Gastrocnemius medialis (tissue), 4 donors: ENCODE measurements at places on chromosomes 12 and 14.

- H3K27ac ChIP-seq: no peak overlapping the region
- peaks cover 8% of the 10 kb centered on the region for H3K27me3 ChIP-seq
- DNase-seq: no peak
- no peak overlapping the region for H3K4me3 ChIP-seq
Observed at GRCh38 chr12:4114986-4115385, 158.6 kb upstream of the CCND2 start.

DNA sequence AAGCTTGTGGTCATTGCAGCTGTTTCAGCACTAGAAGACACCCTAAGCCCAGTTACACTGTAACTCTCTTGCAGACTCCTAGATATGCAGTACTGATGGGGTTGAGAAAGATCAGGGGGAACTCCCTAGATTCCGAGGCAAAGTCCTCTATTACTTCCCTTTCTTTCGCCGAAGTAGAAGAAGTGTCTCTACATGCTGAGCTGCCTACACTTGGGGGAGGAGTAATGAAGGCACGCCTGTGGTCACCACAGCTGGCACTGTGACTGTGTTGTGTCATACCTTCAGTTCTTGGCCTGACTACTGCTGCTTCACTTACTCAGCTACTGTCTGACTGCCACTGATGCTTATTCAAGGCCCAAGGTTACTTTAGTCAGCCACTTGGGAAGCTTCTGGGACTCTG lies 35.1 kb upstream of the RPL10L start:
- no peak overlapping the region for H3K27ac ChIP-seq
- no peaks in the 10 kb centered on the region for H3K27me3 ChIP-seq
- H3K36me3 ChIP-seq: no peaks in the 10 kb centered on the region
- H3K4me3 ChIP-seq: no peak overlapping the region
- DNase-seq: no peak
- H3K4me1 ChIP-seq: no peaks in the 10 kb centered on the region

DNA sequence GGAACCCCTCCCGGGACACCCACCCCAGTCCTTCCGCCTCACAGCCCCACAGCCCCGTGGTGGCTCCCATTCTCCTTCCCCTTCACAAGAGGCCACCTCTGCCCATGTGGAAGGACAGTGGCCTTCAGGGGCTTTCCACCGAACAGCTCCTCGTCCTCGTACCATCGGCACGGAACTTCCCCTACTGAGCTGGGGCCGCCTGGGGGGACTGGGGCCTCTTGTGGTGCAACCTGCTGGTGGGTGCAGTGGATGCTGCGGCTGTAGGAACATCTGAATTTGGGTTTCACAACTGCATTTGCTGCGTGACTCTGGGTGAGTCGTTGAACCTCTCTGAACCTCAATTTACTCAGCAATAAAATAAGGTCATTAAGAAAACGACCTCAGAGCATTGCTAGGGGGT lies 50.9 kb downstream of the RFLNA start:
- DNase-seq: no peak
- no peaks in the 10 kb centered on the region for H3K36me3 ChIP-seq
- H3K4me3 ChIP-seq: no peak overlapping the region
- peak overlapping the region; percentile 72 for H3K27ac ChIP-seq
- H3K27me3 ChIP-seq: no peaks in the 10 kb centered on the region

DNA sequence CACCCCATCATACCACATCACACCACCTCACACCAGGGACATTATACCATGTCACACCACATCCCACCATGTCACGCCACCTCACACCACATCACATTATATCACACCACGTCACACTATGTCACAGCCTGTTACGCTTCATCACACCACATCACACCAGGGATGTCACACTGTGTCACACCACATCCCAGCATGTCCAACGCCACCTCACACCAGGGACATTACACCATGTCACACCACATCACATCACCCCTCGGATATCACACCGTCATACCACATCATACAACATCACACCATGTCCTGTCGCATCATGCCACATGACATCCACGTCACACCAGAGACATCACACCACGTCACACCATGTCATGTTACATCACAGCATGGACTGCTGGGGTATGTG lies 235.5 kb downstream of the TMEM121 start:
- DNase-seq: no peak
- H3K27ac ChIP-seq: no peak overlapping the region
- no peak overlapping the region for H3K4me3 ChIP-seq
- no peaks in the 10 kb centered on the region for H3K36me3 ChIP-seq
- H3K27me3 ChIP-seq: no peaks in the 10 kb centered on the region
- no peaks in the 10 kb centered on the region for H3K4me1 ChIP-seq

DNA sequence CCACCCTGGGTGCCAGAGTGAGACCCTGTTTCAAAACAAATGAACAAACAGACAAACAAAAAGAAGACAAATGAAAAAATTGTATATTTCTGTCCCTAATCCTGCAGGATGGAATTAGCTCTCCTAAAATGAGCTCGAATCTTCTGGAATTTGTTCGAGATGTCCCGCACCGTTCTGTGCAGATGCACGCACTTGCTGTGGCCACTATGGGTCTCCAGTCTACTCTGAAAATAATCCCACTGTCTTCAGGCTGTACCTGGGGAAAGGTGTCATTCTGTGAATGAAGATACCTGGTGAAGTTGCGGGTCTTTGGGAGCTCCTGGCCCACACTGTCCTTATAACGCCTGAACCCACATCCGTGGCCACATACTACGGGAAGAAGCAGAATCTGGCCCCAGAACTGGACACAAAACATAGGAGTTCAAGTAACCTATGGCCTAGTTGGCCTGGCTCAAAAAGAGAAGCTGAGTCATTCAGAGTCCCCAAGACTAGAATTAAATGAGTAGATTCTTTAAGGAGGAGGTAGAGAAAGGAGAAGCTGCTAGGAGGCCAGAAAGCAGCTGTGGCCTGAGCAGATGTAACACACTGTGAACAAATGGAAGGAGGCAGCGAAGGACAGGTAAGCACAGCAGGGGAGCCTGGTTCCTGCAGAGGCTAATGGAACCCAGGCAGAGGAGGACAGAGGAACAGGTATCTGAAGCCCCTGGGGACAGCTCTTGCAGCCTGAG lies 108.6 kb downstream of the FOXN3 start:
- peak overlapping the region; percentile 18 for H3K27ac ChIP-seq
- H3K36me3 ChIP-seq: no peaks in the 10 kb centered on the region
- no peak overlapping the region for H3K4me3 ChIP-seq
- peaks cover 64% of the 10 kb centered on the region for H3K4me1 ChIP-seq
- no peaks in the 10 kb centered on the region for H3K27me3 ChIP-seq

DNA sequence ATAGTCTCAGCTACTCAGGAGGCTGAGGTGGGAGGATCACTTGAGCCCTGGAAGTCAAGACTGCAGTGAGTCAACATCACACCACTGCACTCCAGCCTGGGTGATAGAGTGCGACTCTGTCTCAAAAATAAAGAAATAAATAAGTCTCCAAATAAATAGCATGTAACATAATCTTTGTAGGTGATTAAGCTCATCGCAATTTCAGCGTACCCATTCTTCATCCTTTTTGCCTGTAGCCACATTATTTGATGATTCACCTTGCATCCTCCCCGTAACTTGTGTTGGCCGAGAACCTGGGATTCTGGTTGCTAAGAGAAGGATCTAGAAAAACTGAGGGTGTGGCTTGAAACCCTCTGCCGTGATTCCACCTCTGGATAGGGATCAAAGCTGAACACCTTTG lies 115.1 kb downstream of the GALC start:
- no peaks in the 10 kb centered on the region for H3K36me3 ChIP-seq
- H3K4me1 ChIP-seq: no peaks in the 10 kb centered on the region
- H3K27me3 ChIP-seq: no peaks in the 10 kb centered on the region
- H3K4me3 ChIP-seq: no peak overlapping the region
- H3K27ac ChIP-seq: no peak overlapping the region
- DNase-seq: no peak

DNA sequence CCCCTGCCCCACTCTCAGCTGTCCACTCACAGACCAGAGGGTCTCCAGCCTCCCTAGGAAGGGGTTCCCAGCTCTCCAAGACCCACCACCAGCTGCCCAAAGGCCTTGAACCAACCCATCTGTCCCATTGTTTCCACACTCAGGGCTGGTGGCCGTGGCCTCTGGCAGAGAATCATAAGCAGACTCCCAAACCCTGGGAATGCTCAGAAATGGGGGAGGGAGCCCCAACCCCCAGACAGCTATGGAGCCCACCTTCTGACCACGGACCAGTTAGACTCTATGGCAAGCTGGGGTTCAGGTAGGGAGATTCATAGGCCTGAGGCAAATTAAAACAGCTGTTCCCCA lies 280.0 kb downstream of the DPF3 start:
- H3K27ac ChIP-seq: peak overlapping the region; percentile 86
- H3K4me1 ChIP-seq: peaks cover 66% of the 10 kb centered on the region

DNA sequence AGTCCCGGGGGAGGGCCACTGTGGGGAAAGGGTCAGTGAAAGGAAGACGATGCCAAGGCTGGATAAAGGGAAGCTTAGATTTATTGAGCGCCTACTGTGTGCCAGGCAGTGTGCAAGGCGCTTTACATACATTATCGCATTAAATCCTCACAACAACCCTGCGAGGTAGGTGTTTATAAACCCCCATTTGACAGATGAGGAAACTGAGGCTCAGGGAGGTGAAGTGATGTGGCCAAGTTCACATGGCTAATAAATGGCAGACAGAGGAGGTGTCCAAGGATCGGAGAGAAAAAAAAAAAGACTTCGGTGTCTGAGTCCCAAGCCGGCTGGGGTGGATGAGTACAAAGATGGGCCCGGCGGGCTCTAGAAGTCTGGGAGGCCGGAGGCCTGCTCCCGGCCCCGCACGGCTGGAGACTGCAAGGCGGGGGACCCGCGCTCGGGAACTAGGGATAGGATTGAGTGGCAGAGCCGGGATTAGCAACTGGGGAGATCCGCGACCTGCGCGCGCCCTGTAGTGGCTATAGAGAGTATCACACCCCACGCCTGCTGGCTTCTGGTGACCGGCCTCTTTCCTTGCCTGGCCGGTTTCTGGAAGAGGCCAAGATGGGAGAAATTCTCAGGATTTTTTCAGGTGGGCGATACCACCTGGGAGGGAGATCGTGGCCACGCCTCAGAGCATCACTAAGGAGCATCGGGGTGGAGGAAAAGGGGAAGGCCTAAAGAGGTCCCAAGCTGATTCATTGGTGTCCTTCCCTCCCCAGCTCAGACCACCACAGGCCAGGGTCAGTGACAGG lies 3.9 kb downstream of the DDN start:
- no peak for DNase-seq
- H3K36me3 ChIP-seq: no peaks in the 10 kb centered on the region
- H3K4me1 ChIP-seq: peaks cover 41% of the 10 kb centered on the region
- H3K4me3 ChIP-seq: peak overlapping the region; percentile 50
- no peaks in the 10 kb centered on the region for H3K27me3 ChIP-seq

DNA sequence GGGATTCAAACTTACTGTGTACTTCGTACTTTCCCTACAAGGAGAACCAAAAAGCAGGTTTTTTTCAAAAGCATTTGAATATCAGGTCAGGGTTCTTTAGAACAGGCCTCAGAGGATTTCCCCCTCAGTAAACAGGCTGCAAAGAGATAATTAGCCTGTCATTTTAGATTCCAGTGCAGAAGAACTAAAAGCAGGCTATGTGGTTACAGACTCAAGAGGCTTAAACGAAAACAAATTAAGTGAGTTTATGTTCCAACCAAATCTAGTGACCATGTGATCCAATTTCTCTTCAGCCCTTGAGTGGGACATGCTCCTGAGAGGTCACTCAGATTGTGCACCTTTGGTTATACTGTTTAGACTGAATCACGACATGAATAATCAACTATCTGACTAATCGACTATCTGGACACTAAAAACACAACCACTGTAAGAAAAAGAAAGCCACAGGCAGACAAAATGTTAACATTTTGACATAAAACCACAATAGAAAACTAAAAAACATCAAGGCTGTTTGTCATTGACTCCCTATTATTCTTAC lies 4.5 kb downstream of the TMED8 start:
- H3K4me1 ChIP-seq: peaks cover 8% of the 10 kb centered on the region
- H3K27me3 ChIP-seq: no peaks in the 10 kb centered on the region
- H3K27ac ChIP-seq: no peak overlapping the region
- no peak overlapping the region for H3K4me3 ChIP-seq
- H3K36me3 ChIP-seq: no peaks in the 10 kb centered on the region

- no peak overlapping the region for H3K27ac ChIP-seq
- no peak for DNase-seq
- no peaks in the 10 kb centered on the region for H3K36me3 ChIP-seq
- no peak overlapping the region for H3K4me3 ChIP-seq
Observed at GRCh38 chr12:105502426-105502930, 172.0 kb downstream of the C12orf75 start.

GRCh38 chr12:106037524-106038298 lies 101.0 kb downstream of the NUAK1 start:
- H3K36me3 ChIP-seq: no peaks in the 10 kb centered on the region
- DNase-seq: no peak
- H3K27ac ChIP-seq: no peak overlapping the region
- H3K27me3 ChIP-seq: no peaks in the 10 kb centered on the region
- H3K4me3 ChIP-seq: no peak overlapping the region

GRCh38 chr12:56040151-56040550 lies 1.6 kb upstream of the RPS26 start:
- no peaks in the 10 kb centered on the region for H3K27me3 ChIP-seq
- no peak for DNase-seq
- no peaks in the 10 kb centered on the region for H3K36me3 ChIP-seq
- no peak overlapping the region for H3K4me3 ChIP-seq

- H3K27ac ChIP-seq: no peak overlapping the region
- no peaks in the 10 kb centered on the region for H3K4me1 ChIP-seq
- no peaks in the 10 kb centered on the region for H3K36me3 ChIP-seq
- H3K27me3 ChIP-seq: peaks cover 3% of the 10 kb centered on the region
Observed at GRCh38 chr14:91847693-91848092, 19.6 kb downstream of the TC2N start.

GRCh38 chr12:88241862-88242570 lies 99.9 kb downstream of the TMTC3 start:
- peak; percentile 27 for DNase-seq
- H3K4me3 ChIP-seq: no peak overlapping the region
- H3K4me1 ChIP-seq: no peaks in the 10 kb centered on the region
- H3K36me3 ChIP-seq: no peaks in the 10 kb centered on the region
- H3K27me3 ChIP-seq: no peaks in the 10 kb centered on the region

GRCh38 chr12:93179792-93180191 lies 197.9 kb upstream of the NUDT4 start:
- DNase-seq: no peak
- H3K27ac ChIP-seq: no peak overlapping the region
- no peak overlapping the region for H3K4me3 ChIP-seq
- H3K4me1 ChIP-seq: peaks cover 31% of the 10 kb centered on the region
- H3K27me3 ChIP-seq: no peaks in the 10 kb centered on the region

DNA sequence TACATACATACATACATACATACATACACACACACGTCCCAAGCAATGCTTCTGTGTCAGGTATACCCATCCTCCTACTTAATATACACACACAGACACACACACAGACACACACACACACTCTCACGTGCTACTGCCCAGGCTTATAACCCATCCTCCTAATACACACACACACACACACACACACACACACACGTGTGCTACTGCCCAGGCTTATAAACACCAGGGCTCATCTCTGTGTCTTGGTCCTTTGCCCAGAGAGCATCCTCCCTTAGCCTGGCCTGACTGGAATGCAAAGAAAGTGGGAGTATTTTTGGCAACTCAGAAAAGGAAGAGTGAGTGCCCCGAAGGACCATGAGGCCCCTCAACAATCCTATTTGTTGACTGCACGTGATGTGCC lies 129.0 kb downstream of the RBM19 start:
- H3K4me3 ChIP-seq: no peak overlapping the region
- no peaks in the 10 kb centered on the region for H3K4me1 ChIP-seq
- no peak for DNase-seq
- H3K36me3 ChIP-seq: no peaks in the 10 kb centered on the region
